ENCODE measurements at places on chromosomes 3 and 15.

DNA sequence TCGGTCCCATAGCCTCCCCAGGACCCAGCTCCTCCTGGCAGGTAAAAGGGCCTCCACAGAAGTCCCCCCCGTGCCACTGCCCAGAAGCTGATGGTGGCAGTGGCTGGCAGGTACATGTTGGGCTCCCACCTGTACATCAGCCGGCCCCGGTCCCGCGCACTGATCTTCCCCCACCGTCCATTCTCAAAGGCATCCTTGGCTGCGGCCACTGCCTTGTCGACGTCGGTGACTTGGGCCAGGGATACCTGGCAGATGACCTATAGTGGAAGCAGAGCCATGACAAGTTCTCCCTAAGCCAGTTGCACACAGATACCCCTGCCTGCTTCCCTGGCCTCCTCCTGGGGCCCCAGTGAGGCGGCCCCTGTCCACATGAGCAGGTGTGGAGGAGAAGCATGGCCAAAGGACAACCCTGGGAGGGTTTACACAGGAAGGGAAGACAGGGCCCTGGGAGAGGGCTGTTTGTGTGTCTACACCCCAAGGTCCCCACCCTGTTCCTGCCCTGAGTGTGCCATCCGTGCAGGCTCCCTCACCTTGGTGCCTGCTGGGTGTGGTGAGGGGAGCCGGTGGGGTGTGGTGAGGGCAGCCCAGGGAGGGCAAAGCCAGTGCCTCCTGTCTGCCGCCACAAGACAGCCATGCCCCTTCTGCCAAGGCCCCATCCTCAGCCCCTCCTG is 44.8 kb downstream of the ALDH1L1 start:
- no peak for DNase-seq

- DNase-seq = no peak
Measured at GRCh38 chr3:51879937-51880336, 4.5 kb upstream of the IQCF5 start.

DNA sequence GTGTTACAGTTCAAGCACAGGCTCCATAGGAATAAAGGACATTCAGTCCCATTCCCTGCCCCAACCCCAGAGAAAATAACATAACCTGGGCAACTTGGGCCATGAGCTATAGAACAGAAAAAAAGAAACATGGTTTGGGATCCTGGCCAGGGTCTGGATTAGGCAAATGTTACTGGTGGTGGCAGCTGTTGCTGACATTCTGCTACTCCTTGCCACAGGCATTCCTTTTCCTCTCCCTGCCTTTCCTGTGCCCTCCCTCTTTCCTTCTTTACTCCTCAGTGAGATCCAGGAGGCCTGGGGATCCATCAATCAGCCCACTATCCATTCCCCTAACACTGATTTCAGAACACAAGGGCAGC is 129.1 kb downstream of the NTRK3 start:
- DNase-seq = no peak

GRCh38 chr15:35442742-35443141 is 103.2 kb downstream of the DPH6 start:
- DNase-seq = no peak

DNA sequence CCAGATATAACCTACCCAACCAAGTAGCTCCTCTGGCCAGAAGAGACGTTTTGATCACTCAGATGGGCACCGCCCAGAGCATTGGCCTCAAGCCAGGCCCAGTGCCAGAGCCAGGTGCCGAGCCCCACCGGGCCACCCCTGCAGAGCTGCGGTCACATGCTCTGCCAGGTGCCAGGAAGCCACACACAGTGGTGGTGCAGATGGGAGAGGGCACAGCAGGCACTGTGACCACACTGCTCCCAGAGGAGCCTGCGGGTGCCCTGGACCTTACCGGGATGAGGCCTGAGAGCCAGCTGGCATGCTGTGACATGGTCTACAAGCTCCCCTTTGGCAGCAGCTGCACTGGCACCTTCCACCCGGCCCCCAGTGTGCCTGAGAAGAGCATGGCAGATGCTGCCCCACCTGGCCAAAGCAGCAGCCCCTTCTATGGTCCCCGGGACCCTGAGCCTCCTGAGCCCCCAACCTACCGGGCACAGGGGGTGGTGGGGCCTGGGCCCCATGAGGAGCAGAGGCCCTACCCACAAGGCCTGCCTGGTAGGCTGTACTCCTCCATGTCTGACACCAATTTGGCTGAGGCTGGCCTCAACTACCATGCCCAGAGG is 19.1 kb upstream of the APEH start:
- no peak for DNase-seq

- DNase-seq = no peak
Measured at GRCh38 chr3:160830796-160831195, 74.8 kb downstream of the PPM1L start.
